ENCODE measurements at places on chromosomes 1 and 21. TPM values are rescaled to one million over a fixed set of nuclear protein-coding genes. Genes with fewer than 3 reads are reported as not detected.

Gene CR1L
- not detected for total RNA-seq

Gene CLCA1
- 4.9 TPM for total RNA-seq

Gene OR14K1
- total RNA-seq: not detected

Gene DAP3
- total RNA-seq: 95.9 TPM

Gene UTS2
- not detected for total RNA-seq

Gene CFAP410
- total RNA-seq: 23.1 TPM

Gene TSPEAR
- total RNA-seq: 0.59 TPM

Gene CRP
- total RNA-seq: not detected

Gene SPRR1B
- 274 TPM for total RNA-seq

Gene CGN
- total RNA-seq: 52.8 TPM

Gene GIPC2
- 4.8 TPM for total RNA-seq

Gene KTI12
- total RNA-seq: 9.6 TPM

Gene CCDC27
- not detected for total RNA-seq

Gene DPYD
- total RNA-seq: 6.9 TPM

Gene SETDB1
- 53.5 TPM for total RNA-seq

Gene CD5L
- not detected for total RNA-seq

Gene FBLIM1
- total RNA-seq: 78.3 TPM

Gene AKR7A3
- 1.3 TPM for total RNA-seq

Gene HTR6
- total RNA-seq: not detected

Gene PLA2G2D
- not detected for total RNA-seq

Gene AMY1A
- total RNA-seq: not detected

Gene GUCA2B
- 0.69 TPM for total RNA-seq

Gene HCN3
- 9.5 TPM for total RNA-seq

Gene AMPD1
- not detected for total RNA-seq

Gene DCST2
- 1.6 TPM for total RNA-seq

Gene PIK3C2B
- total RNA-seq: 77.5 TPM

Gene OR2T11
- total RNA-seq: not detected
